ENCODE measurements at places on chromosomes 1 and 21.

GRCh38 chr21:14989359-14989758 is 75.4 kb downstream of the NRIP1 start:
- no peaks in the 10 kb centered on the region for H3K36me3 ChIP-seq
- H3K27ac ChIP-seq, result no peak overlapping the region
- no peak overlapping the region for H3K4me3 ChIP-seq
- no peaks in the 10 kb centered on the region for H3K27me3 ChIP-seq

- no peaks in the 10 kb centered on the region for H3K4me1 ChIP-seq
- no peak for DNase-seq
- no peak overlapping the region for H3K27ac ChIP-seq
- H3K36me3 ChIP-seq, result no peaks in the 10 kb centered on the region
Observed at GRCh38 chr1:195748969-195749368, 859.3 kb downstream of the KCNT2 start.

- no peaks in the 10 kb centered on the region for H3K27me3 ChIP-seq
- H3K4me1 ChIP-seq, result peaks cover 41% of the 10 kb centered on the region
- no peak overlapping the region for H3K4me3 ChIP-seq
- no peak overlapping the region for H3K27ac ChIP-seq
- DNase-seq, result no peak
Observed at GRCh38 chr1:182617014-182617429, 12.8 kb upstream of the RGS16 start.

DNA sequence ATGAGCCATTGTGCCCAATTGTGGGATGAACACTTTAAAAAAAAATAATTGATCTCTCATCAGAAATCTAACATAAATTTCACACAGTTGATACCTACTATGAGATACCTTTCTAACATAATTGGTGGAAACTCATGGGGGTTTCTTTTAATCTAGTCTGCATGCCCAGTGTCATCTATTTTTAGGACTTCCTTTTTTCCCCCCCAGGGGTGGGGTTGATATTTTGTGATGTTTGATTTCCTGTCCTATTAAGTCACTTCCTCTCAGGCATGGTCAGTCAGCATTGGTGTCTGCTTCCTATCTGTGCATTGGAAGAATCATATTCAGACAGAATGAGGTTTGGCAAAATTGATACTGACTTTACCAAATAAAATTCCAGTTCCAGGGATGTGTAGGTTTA is 21.5 kb downstream of the NFYC start:
- no peaks in the 10 kb centered on the region for H3K27me3 ChIP-seq
- H3K36me3 ChIP-seq, result no peaks in the 10 kb centered on the region
- H3K27ac ChIP-seq, result peak overlapping the region; percentile 10
- peak; percentile 14 for DNase-seq
- H3K4me1 ChIP-seq, result peaks cover 58% of the 10 kb centered on the region

GRCh38 chr1:168759077-168759476 is 30.1 kb upstream of the DPT start:
- no peak for DNase-seq
- no peaks in the 10 kb centered on the region for H3K4me1 ChIP-seq
- no peaks in the 10 kb centered on the region for H3K36me3 ChIP-seq
- H3K27me3 ChIP-seq, result no peaks in the 10 kb centered on the region
- no peak overlapping the region for H3K4me3 ChIP-seq

GRCh38 chr1:56491441-56491840 is 87.9 kb downstream of the PLPP3 start:
- H3K4me3 ChIP-seq, result no peak overlapping the region
- H3K4me1 ChIP-seq, result no peaks in the 10 kb centered on the region
- no peak overlapping the region for H3K27ac ChIP-seq

DNA sequence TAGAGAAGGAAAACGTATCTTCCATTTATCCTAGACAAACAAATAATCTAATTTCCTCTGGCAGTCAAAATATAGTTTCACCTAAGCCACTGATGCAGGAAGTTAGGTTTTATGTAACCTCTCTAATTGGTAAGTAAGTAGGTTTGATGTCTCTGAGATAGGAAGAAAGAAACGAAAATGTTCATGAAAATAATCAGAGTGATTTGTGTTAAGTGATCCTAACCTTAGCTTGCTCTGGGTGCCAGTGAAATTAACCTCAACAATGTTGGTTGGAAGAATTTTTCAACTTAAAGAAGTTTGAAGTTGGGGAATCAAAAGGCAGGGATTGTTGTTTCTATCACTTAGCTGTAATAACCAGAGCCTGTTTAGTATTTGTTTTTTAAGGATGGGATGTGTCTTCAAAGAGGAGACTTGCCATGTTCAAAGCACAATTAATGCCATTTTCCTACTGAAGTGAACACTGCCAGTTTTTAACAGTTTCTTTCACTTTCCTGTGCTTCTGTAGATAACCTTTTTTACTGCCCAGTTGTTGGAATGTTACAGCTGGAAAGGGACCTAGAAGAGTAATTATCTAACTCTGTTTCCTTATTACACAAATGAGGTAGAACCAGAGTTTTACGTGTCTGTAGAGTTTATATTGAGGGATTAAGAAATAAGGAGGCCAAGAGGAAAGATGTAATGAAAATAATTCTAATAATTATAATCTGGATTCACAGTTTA is 18.4 kb downstream of the HIPK1 start:
- H3K4me3 ChIP-seq, result peak overlapping the region; percentile 9
- DNase-seq, result peak; percentile 48
- H3K4me1 ChIP-seq, result peaks cover 90% of the 10 kb centered on the region
- no peaks in the 10 kb centered on the region for H3K27me3 ChIP-seq

DNA sequence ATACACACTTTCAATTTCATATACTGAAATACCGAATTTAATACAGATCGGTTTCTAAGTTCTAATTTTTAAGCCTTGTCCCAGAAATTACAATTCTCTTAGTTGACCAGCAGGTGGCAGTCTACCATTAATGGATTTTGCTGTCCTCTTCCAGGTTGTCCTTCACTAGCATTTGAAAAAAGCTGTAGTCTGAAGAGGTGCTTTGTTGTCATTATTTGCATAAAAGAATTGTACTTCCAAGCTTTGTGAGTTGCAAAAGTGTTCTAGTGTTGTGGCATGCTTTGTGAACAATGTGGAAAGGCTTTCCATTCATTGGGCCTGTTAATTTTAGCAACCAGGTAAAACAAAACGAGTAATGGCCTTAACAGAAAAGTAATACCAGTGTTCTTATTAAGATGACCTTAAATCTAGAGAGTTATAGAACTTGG is 193.6 kb downstream of the RPS6KC1 start:
- no peaks in the 10 kb centered on the region for H3K4me1 ChIP-seq
- DNase-seq, result peak; percentile 25
- no peak overlapping the region for H3K4me3 ChIP-seq
- no peak overlapping the region for H3K27ac ChIP-seq
- H3K27me3 ChIP-seq, result no peaks in the 10 kb centered on the region

DNA sequence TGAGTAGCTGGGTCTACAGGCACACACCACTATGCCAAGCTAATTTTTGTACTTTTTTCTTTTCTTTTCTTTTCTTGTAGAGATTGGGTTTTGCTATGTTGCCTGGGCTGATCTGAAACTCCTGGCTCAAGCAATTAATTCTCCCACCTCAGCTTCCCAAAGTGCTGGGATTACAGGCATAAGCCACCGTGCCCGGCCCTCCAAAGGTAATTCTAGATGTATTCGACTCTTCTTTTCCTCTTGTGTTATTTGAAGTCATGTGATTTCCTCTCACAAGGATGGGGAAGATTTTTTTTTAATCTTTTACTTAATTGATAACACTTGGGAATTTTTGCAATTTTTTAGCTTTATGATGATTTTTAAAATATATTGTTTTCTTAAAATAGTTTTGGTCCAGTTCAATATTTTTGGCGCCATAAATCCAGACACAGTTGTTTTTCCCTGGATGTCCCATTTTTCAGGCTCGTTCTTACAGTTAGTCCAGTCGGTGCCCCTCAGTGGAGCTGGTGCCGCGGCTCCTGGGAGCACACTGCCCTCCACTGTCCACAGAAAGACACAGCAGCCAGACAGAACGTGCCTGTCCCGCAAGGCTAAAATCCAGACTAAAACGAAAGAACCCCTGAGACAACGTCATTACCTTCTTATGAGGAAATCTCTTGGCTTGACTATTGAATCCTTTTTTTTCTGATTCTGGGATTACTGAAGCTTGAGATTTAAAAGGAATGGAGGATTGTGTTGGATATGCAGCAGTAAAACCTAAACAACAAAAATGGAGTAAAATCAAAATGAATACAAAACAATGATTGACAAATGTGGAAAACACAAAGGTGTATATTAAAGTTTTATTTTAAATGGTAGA is 22.4 kb downstream of the STPG1 start:
- peak overlapping the region; percentile 72 for H3K27ac ChIP-seq
- H3K27me3 ChIP-seq, result no peaks in the 10 kb centered on the region
- no peaks in the 10 kb centered on the region for H3K36me3 ChIP-seq
- peak; percentile 74 for DNase-seq
- peaks cover 34% of the 10 kb centered on the region for H3K4me1 ChIP-seq
- no peak overlapping the region for H3K4me3 ChIP-seq
